ENCODE measurements at places on chromosomes 1 and 21. TPM values are rescaled to one million over a fixed set of nuclear protein-coding genes. Genes with fewer than 3 reads are reported as not detected.

DNA sequence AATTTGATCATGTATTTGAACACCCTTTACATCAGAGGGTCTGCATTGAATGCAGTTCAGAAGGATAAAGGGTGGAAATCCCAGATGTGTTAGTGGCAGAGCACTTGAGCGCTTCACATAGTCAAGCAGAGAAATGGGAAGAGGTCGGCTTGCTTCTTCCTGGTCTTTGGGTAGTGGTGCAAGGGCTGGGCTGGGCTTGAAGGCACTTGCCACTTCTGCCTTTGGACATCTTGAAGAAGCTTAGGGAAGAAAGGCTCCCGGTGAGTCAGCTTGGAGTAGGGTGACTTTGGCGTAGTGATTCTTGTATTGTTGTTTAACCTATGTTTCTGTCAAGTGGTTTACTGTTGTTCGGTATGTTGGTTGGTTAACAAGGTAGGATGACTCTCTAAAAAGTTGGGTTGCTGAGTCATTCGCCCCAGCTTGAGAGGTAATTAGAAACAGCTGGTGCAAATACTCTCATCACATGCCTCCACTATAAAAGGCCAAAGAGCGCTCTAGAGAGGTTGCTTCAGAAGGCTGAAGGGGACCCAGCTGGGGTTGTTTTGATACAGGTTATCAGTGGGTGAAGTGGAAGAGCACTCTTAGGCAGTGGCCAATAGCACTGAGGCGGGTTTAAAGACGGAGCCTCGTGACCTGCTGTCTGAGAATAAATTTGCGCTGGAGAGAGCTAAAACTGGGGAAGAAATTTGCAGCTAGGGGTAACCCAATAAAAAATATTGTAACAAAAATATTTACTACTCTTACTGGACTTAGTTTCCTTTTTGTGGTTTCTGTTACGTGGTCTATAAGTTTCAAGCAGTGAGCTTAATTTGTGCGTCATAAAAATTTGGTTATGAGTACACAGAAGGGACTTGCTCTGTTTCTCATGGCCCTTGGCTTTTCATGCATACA is 1.4 kb downstream of the BACH1 start:
- DNase-seq = peak; percentile 55

- DNase-seq = no peak
Measured at GRCh38 chr1:174818014-174818616, 181.6 kb upstream of the CACYBP start.

Gene FMO2
- not detected for total RNA-seq

- DNase-seq = no peak
Measured at GRCh38 chr1:193549081-193549480, 362.7 kb upstream of the B3GALT2 start.

Gene CFAP107
- not detected for total RNA-seq

GRCh38 chr1:205517763-205518162 is 13.3 kb downstream of the CDK18 start:
- DNase-seq = no peak

DNA sequence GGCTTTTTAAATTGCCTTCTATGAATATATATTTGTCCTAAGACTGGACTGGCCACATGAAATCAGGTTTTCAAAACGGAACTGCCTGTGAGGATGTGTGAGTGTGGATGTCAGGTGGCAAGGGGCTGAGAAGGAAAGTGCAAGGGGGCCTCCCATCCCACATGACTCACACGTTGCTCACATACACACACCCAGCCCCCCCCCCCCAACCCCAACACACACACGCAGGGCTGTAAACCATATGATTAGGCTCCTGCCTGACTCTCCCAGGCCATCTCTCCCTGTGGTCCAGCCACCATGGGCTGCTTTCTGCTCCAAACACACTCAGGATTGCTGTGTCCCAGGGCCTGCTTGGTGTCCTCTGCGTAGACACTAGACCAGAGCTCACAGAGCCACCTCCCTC is 22.4 kb downstream of the DEGS1 start:
- DNase-seq = peak; percentile 34
